Hepatic stellate cell (primary cell): ENCODE measurements at places on chromosomes 5 and 9.
A peak's percentile ranks its signal among the peaks of the same experiment; 100 is the strongest.

DNA sequence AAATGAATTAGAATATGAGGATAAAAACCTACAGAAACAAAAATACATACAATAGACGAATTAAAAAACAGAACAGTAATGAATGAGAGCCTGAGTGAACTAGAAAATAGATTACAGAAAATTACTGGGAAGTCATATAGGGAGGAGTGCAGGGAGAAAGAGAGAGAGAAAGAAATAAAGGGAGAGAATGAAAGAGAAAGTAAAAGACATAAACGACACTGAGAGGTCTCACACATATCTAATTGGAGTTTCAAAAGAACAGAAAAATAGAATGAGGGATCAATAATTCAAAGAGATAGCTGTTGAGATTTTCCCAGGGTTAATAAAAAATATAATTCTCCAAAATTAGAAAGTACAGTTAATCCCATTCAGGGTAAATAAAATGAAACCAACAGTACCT lies 156.4 kb upstream of the FTMT start:
- no peak for DNase-seq

GRCh38 chr9:131273146-131273855 lies 3.0 kb downstream of the FAM78A start:
- DNase-seq, result no peak

GRCh38 chr5:3704661-3705060 lies 109.0 kb downstream of the IRX1 start:
- no peak for DNase-seq

DNA sequence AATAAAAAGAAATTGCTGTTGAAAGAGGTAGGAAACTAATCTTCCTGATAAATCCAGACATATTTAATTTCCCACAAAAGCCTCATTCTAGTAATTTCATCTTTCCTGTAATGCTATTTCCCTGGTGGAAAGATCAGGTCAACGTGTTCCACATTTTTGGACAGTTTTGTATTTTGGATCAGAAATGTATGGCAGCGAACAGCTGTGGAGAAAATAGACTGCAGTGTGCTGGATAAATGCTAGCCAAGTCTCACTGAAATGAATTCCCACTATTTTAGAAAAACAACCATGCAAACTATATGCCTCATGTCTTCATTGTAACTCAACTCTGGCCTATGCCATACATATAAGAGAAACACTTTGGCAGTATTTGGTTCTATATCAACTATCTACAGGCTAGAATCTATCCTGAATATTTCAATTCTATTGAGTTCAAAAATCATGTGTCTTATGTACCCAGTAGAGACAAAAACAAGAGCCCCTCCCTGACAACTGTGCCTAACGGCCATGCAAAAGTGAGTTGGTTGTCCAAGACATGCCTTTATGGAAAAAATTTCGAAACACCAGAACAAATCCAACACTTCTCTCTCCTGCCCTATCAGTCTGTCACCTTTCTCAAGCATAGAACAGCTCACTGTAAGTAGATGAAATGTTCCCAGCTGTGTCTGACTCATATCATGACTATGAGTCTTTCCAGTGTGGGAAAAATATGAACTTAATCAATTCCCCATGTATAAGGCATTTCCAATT lies 191.3 kb upstream of the NREP start:
- DNase-seq, result no peak

DNA sequence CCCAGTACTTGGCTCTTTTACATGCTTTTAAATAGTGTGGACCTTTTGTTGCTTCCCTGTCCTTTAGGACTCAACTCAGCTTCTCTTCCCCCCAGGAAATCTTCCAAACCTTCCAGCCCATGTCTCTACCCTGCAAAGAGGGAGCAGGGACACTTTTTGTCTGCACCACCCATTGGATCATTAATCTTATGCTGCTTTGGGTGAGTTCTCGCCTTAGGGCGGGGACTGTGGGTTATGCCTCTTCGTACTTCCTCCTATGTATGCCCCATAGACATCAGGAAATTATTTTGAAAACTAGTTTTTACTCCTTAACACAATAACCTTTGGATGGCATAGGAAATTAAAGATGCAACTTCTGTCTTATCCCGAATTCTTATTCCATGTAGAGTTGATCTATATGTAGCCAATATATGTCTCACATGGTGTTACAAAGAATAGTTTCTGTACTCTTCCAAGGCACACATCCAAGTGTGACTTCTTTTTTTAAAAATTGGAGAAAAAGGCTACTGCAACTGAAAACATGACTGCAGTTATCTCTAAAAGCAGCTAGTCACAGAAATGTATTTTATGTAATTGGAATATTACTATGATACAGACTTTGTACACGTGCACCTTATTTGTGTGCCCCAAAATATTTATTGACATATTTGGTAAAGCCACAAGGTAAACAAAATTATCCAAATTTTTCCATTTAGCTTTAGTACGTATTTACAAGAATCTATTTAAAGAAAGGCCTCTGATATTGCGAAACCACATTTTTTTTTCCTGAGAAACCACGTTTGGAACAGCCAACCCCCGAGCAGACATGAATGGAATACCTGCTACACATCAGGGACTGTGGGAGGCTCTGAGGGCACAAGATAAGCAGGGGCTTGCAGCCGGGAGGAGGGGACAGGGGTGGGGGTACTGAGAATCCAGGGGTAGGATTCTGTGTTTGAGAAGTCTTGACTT lies 133.6 kb downstream of the WDR41 start:
- peak; percentile 26 for DNase-seq

- DNase-seq, result no peak
These were observed 95.5 kb downstream of the F2RL2 start for GRCh38 chr5:76527685-76528161.

- no peak for DNase-seq
These were observed 84.8 kb downstream of the CAMK4 start for GRCh38 chr5:111308951-111309350.

DNA sequence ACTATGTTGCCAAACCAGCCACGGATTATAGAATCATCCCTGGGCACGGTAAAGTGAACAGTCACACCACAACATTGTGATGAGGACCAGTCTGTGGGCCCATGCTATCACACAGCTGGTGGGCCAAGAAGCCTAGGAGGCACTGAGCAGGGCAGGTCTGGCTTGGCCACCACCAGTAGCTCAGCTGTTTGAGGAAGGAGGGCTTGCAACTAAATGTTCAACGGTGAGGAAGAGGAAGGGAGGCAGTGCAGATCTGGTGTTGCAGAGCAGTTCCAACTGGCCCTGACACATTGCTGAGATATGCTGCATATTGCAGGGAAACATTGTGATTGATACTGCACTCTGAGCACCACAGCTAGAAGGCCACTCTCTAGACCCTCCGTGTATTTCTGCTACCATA lies 77.9 kb upstream of the ATG10 start:
- DNase-seq, result no peak

- no peak for DNase-seq
These were observed 179.9 kb downstream of the PCSK1 start for GRCh38 chr5:96253140-96253539.

DNA sequence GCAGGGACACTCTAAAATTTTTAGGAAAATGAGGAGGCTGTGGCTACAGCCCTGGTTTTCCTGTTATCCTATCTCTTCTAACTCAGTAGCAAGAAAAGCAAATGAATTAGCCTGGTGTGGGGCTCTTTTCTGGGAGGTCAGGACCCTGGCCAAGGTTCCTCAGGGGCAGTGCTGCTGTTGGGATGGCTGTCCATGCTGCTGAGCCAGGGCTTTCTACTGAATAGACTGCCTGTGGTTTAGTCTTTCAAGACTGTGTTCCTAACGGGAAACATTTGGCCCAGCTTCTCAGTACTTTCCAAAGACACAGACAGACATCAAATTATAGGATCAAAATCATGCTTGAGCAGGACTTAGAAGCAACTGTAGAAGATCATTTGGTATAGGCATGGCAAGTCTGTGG lies 18.1 kb downstream of the TNC start:
- DNase-seq, result no peak
